ENCODE measurements at places on chromosomes 3 and 15.
A peak's percentile ranks its signal among the peaks of the same experiment; 100 is the strongest.

- no peak for DNase-seq
These were observed 193.4 kb downstream of the SLC9A9 start for GRCh38 chr3:143654906-143655305.

GRCh38 chr15:66171841-66172240 is 81.7 kb downstream of the MEGF11 start:
- DNase-seq: no peak

DNA sequence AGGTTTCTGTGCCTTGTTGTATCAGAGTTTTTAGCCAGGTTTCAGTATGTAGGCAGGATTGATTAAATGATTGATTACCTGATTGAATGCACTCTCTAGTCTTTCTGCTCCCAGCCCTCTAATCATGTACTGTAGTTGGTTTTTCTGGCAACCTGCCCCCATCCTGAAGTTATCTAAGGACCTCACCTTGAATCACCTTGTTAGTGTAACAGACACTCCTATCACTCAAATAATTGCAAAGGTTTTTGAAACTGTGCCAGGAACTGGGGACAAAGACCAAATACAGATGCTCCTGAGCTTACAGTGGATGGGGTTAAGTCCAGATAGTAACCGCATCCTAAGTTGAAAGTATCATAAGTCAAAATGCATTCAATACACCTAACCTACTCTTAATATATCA is 141.5 kb upstream of the EIF1B start:
- DNase-seq: no peak

- DNase-seq: no peak
These were observed 46.9 kb downstream of the TBL1XR1 start for GRCh38 chr3:177150218-177150916.

DNA sequence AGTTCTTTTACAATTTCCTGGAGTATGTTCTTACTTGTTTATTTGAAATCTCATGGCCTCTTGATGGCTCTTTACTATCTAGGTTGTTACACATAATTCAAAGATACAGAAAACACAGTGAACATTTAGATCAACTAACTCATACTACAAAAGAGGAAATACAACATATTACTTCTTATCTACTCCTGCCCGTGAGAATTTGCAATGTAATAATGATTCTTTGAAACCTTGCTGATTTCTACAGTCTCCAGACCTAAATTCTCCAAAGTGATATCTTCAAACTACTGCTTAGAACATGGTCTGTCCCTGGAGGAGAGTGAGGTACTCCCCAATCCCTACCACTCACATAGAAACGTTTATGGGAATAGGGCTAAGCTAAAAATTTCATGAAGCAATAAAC is 29.9 kb upstream of the GOLGA8B start:
- no peak for DNase-seq

DNA sequence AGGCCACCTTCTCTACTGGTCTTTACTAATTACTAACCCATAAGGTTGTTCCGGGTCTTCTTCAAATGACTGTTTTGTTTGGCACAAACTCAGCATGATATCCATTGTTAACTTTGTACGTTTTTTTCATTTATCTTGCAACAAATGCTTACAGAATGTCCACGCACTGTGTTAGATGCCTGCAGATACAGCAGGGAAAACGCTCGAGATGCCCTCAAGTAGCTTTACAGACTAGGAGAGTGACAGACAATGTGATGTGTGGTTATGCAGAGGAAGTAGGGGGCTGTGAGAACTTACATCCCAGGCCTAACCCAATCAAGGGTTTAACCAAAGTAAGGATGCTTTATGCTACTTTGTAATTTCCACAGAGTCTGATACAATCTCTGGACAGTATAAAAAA is 949 bp upstream of the RFC4 start:
- DNase-seq: no peak

DNA sequence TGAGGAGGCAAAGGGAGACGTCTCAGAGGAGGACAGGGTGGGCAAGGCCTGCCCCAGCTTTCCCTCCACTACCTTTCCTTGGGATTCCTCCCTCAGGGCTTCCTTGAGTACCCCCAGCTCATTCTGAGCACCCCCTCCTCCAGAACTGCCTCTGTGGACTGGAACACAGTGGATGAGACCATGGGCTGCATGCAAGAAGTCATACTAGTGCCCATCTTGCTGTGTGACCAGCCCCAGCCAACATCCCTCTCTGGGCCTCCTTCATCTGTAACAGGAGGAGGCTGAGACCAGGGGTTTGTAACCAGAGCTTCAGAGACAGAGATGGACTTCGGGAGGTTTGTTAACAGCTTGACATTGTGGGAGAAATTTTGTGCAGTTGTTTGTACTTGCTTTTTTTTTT is 25.6 kb downstream of the FEM1B start:
- no peak for DNase-seq

DNA sequence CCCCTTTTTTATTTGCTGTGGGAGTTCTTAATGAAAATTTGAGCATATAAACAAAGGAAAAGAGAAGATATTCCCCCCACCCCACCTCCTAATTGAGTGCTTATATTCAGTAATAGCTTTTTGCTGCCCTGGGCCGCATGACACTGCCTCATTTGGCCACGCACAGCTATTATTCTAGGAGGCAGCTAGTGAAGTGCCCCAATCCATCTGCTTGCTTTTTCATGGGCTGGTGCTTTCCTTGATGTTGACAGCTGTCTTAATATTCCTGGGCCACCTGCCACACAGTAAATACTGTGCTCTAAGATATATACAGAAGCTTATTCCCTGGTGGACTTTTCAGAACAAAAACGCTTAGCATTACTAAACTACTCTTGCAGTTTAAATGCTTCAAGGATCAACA is 3.8 kb upstream of the CRYBG3 start:
- DNase-seq: no peak

GRCh38 chr3:175646865-175647264 is 787.7 kb downstream of the NAALADL2 start:
- no peak for DNase-seq

DNA sequence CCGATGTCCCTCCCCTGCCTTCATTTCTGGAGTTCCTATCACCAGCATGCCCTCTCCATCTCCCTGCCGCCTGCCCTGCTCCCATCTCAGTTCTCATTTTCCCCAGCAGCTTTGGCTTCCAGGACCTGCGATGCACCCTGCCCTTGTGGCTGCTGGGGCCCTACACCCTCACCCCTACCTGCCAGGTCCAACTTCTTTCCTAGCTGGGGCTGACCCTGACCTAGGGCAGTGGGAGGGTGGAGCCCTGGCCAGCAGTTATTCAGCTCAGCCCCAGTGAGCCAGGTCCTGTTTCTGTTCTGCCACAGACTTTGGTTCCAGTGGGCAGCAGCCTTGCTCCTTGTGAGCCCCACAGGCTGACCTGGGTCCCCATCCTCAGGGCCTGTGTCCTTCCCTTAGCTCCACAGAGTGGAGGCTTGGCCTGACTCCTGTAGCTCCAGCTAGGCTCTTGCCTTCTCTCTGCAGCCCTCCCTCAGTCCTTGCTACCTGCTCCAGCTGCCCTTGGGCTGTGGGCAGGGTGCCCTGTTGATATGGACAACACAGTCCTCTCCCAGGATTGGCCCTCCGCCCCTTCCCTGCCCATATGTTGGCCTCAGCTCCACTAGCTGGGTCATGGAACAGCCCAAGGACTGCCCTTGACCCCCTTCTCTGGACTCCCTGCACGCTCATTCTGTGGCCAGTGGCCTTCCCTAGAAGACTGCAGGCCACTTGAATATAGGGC is 34.7 kb upstream of the PDE8A start:
- DNase-seq: no peak

DNA sequence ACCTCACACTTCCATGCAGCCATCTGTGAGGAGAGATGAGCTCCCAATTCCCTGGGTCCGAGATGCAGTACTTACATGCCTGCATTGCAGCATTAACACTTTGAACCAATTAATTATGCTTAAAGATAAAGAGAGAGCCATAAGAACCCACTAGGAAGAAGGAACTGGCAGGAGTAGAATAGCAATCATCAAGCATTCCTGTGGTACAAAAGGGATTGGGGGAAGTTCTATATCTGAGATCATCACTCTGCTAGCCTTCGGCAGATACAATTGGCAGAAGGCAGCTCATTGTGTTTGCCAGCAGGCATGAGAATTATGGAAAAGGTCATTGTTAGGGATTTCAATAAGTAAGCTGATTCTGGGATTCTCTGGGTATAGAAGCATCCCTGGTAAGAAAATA is 891.4 kb downstream of the NTRK3 start:
- DNase-seq: no peak

DNA sequence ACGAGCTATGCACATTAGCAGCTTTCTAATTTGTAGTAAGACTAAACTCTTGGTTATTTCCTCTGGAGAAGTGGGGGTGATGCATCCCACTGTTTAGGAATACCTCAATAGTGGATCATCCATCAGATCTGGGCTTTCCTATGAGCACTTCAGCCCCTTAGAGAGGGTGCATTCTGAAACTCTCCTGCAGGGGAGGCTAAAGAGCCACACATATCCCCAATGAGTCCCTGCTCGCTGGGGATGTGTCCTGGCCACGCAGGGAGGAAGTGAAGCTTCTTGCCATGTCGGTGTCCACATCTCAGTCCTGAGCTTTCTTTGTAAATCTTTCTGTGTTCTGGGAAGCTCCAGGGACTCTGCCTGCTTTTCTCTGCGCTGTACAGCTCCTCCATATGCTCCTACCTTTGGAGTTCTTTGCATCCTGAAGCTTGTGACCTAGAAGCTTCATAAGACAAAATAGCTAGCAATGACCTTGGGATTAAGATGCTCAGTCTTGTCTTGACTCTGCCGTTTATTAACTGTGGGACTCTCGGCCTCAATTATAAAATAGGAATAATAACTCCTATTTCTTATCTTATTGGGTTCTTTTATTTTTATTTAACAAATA is 28.3 kb upstream of the MASP1 start:
- DNase-seq: peak; percentile 80

DNA sequence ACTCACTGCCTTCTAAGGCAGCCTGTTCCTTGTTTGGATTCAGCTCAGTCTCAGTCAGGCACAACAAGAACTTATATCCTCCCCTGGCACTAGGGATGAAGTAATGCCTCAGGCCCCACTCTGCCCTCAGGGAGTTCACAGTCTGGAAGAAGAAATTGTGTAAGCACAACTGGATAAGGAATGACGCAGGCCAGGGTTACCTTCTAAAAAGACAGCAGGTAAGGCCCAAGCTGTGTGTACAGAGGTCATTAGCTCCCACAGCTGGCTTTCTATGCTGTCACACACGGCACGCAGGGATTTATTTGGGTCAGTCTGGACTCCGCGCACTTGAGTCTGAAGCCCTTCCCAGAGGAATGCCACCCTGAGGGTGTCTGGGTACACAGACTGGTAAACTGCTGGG is 82.9 kb downstream of the IQSEC1 start:
- no peak for DNase-seq

- DNase-seq: no peak
These were observed 105.4 kb downstream of the PTPRG start for GRCh38 chr3:61666615-61667330.

DNA sequence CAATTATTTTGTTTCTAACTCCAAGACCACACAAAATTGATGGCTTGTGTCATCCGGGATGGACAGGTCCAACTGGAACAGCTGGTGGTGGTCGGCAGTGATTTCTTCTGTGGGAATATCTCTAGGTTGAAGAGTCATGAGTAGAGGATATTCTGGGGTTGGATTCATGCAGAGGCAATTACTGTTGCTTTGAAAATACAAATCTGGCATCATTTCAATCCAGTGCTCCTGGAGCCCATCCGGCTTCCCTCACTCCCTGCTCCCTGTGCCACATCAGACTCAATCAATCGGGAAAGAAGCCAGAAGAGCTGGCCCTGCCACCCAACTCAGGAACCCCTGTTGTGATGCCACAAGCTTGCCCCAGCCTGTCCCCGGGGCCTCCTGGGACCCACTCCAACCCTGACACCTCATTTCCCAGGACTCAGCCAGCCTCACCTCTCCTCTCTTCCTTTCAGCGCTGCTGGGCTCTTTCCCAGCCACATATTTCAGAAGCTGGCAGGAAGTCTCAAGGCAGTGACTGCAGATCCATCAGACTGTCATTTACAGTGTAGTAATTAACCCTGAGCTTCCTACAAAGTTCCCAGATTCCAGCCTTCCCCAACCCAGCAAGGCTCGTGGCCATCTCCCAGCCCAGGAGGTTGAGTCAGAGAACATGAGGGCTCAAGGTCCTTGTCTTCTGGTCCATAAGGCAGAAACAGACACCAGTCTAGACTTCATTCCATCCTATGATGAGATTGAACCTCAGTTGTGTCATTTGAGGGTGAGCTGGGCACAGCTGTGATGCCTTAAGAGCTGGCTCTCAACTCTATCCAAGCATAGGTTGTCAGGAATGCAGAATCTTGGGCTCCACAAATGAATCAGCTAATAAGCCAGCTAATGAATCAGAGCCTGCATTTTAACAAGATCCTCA is 114.0 kb downstream of the FAM174B start:
- DNase-seq: no peak

- DNase-seq: no peak
These were observed 55.7 kb downstream of the CORO2B start for GRCh38 chr15:68634531-68634930.

- no peak for DNase-seq
These were observed 250.0 kb downstream of the PLOD2 start for GRCh38 chr3:145911016-145911415.

GRCh38 chr3:135528413-135529015 is 437.0 kb upstream of the PPP2R3A start:
- no peak for DNase-seq

GRCh38 chr3:16430717-16431630 is 82.5 kb downstream of the RFTN1 start:
- DNase-seq: no peak

- no peak for DNase-seq
These were observed 69.7 kb upstream of the SETMAR start for GRCh38 chr3:4233488-4233887.

DNA sequence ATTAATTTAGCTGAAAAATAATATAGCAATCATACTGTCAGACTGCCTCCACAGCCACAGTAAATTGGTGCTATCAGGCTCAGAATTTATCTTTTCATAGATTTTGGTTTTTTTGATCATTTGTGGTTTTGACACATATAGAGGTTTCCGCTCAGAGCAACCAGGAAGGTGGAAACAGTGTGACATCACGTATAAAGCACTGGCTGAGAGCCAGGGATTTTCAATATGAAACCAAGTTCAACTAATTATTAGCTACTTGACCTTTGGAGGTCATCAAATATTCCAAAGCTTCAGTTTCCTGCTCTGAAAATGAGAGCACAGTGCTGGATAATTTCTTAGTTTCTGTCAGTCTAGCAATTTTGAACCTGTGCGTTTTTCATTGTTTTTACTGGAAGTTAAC is 433.8 kb upstream of the SUCLG2 start:
- no peak for DNase-seq

DNA sequence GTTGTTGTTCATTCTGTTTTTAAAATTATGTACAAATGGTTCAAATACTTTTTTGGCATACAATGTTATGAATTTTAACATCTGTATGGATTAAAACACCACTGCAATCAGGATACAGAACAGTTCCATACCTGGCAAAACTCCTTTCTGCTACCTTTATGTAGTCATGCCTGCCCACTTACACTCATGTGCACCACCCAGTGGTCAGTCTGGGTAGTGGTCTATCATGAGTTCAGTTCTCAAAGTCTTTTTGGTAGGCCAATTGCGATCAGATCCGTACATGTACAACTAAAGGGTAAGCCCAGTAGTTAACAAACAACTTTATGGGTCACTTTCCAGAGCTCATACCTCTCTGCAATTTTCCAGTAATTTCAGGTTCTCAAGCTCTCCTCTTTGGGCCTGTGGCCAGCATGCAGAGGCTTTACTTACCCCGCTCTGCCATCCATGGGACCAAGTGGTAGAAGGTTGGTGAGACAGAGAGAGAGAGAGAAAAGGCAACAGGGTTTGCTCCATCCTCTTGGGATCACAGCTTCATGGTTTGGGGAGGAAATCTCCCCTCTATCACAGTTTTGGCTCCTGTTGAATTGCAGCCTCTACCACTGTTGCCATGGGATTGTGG is 63.9 kb upstream of the FAM98B start:
- peak; percentile 78 for DNase-seq

All from iPS-NIHi11 (cell line).